ENCODE measurements at places on chromosomes 1 and 21. TPM values are rescaled to one million over a fixed set of nuclear protein-coding genes. Genes with fewer than 3 reads are reported as not detected.

Gene OR2L8
- total RNA-seq: not detected

Gene SIPA1L2
- total RNA-seq: 13.7 TPM

Gene GALNT2
- total RNA-seq: 57.0 TPM

Gene AIRE
- total RNA-seq: 0.17 TPM

Gene KTI12
- 13.0 TPM for total RNA-seq

Gene RPS6KC1
- total RNA-seq: 12.9 TPM

Gene MAB21L3
- total RNA-seq: 0.21 TPM

- DNase-seq: no peak
Measured at GRCh38 chr1:34858901-34859445, 576 bp downstream of the SMIM12 start.

GRCh38 chr1:234734869-234735268 is 124.9 kb upstream of the IRF2BP2 start:
- DNase-seq: no peak

GRCh38 chr1:35298464-35298863 is 30.0 kb downstream of the ZMYM4 start:
- no peak for DNase-seq

DNA sequence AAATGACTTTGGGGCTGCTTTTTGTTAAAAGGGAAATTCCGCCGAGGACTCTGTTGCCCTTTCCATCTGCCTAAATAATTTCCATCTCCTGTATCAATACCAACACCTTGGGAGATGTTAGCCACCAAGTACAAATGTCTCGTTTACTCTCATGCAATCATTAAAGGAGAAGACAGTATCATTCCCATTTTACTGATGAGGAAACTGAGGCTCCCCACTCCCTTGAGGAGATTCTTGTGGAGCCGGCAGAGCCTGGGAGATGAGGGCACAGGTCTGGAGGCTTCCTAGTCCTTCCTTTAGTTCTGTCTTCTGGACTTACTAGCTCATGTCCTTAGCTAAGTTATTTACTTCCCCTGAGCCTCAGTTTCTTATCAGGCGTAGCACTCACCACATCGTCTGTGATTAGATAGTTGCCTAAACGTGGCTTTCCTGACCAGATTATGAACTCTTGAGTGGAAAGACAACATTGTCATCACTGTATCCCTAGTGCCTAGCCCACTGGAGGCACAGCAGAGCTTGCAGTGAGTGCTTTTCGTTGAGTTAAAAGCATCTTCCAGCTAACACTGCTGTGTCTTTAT is 81.6 kb downstream of the ADSS2 start:
- no peak for DNase-seq

DNA sequence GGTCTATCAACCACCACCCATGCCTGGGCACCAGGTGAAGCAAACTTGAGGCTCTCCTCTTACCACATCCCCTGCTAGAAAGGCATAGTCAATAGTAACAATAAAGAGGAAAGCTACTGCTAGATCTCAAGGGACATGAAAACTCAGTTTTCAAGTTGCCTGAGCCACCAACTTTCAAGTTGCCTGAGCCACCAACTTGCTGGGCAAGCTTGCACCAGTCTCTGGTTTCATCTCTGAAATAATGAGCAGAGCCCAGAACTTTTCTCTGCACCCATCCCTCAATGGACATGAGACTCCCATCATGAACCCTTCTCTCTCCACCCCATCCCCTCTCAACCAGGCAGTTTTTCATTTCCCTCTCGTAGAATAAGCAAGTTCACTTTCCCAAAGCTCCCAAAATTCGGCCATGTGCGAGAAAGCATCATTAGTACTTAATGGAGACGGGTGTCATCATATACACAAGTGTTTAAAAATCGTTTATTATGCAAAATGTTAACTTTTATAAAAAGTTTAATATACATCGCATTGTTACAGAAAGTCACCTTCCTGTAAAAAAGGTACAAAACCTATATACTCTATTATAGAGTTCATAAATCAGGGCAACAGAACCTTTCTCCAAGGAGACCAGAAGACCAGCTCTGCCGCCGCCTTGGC is 1.7 kb downstream of the ID3 start:
- DNase-seq: no peak

GRCh38 chr21:29170944-29171343 is 40.5 kb downstream of the MAP3K7CL start:
- DNase-seq: no peak

DNA sequence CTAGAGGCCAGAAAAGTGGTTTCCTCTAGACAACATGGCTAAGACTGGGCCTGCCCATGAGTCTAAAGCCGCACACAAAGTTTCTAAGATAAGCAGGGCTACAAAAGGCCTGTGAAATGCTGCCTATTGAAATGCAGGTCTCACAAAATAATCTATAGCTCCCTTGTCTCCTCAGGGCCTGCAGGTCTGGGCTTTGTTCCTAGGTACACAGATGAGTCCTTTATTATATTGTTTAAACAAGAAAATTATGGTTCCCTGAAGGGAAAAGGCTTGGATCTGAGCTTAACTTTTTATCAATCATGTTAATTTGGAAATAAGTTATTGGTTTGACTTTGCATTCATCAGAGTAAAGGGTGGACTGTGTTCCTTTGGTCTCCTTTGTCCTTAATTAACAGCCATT is 413.4 kb upstream of the BEND5 start:
- DNase-seq: no peak

DNA sequence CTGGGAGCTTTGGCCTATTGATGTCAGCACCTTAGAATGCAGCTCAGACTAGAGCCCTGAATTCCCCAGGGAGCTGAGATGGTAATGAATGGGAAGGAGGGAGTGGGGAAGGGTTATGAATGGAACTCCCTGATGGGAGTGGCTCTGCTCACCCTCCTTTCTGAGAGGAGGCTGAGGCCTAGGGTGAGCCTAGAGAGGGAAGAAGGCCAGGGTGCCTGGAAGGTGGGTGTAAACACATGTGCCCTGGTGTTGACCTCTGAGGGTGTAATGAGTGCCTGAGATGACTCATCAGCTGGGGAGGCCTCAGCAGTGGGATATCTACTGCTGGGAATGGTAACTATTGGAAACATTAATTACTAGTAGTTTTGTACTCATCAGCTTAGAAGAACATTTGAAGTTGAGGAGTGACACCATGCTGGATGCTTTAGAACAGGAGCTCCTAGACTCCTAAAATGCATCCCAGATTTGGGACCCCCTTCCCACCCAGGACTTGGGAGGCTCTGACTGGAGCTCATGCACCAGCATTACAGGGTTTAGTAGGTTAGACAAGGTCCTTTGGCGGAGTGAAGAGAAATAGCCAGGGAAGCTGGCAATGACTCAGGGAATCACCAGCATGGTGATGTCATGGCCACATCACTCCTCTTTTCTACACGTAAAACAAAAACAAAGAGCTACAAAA is 16.0 kb upstream of the PIGV start:
- DNase-seq: peak; percentile 85

GRCh38 chr1:96980448-96980847 is 258.9 kb downstream of the PTBP2 start:
- no peak for DNase-seq

DNA sequence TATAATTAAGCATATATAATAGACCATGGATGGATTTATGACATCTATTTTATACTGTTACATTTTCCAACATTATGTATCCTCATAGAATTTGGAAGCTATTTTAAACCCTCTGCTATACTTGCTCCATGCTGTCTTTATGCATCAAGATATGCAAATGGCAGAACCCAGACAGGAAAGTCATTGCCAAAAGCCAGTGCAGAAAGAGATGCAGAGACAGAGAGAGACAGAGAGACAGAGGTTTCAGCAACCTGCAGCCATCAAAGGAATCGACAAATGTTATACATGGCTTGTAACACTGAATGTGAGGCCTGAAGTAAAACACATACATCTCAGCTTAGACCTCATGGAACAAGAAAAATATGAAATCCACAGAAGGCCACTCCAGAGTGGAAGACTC is 7.5 kb upstream of the PTPRC start:
- DNase-seq: no peak

DNA sequence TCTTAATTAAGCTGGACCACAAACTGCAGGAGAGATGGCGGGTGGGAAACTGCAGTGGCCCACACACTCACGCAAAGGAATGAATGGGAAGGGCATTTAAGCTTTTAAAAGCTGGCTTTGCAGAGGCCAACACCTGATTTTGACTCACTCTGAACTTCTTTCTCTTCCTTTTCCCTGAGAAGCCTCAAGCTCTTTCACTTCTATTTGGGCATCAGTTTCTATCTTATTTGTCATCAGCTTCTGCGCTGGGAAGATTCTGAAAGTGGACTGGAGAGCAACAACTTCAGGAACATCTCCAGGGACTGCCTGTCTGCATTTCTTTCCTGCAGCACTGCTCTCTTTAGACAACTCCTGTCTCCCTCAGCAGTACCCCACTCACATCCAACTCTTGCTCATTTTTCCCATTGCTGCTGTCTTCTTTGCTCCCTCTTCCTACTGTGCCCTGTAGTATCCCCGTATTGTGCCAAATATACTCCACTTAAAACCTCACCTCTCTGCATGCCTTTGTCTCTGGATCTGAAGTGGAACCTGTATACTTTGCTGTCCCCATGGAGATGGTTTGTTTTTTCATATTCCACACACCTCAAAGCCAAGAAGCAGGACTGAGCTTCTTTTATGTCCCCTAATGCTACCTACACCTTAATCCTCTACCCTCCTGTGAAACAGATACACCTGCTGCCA is 143.3 kb upstream of the JUN start:
- DNase-seq: no peak

DNA sequence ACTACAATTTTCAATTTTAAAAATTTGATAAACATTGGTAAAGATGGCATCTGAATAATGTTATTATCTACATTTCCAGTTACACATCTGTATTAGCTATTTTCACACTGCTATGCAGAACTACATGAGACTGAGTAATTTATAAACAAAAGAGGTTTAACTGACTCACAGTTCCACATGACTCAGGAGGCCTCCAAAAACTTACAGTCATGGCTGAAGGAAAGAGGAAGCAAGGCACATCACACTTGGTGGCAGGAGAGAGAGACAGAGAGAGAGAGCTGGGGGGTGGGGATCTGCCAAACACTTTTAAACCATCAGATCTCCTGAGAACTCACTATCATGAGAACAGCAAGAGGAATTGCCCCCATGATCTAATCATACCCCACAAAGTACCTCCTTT is 850.0 kb downstream of the LTN1 start:
- peak; percentile 32 for DNase-seq

- DNase-seq: no peak
Measured at GRCh38 chr1:151106894-151107293, 36.3 kb downstream of the GABPB2 start.

DNA sequence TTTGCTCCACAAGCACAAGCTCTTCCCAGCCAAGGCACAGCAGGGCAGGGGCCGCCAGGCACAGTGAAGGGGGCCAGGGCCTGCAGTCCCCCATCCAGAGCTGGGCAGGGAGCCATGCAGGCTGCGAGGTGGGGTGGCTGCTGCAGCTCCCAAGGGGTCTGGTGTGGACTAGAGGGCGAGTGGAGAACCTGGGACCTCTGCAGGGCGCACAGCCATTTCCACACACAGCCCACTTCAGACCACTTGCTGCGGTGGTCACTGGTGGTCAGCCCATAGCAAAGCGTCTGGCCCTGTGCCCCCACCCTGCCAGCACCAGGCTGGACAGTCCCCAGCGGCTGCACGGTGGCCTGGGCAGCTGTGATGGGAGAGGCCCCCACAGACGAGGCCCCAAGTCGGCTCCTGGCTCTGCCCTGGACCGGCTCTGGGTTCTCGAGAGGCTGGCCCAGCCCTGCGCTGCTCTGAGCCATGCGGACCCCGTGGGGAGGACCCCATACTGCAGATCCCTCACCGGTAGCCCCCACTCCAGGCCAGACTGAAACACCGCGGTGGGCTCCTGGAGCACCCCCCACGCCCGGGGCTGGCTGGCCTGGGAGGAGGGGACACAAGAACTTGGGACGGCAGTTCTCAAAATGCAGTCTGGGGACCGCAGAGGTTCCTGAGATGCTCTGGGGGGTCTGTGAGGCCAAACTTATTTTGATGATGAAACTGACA is 47.1 kb upstream of the COL6A2 start:
- no peak for DNase-seq

DNA sequence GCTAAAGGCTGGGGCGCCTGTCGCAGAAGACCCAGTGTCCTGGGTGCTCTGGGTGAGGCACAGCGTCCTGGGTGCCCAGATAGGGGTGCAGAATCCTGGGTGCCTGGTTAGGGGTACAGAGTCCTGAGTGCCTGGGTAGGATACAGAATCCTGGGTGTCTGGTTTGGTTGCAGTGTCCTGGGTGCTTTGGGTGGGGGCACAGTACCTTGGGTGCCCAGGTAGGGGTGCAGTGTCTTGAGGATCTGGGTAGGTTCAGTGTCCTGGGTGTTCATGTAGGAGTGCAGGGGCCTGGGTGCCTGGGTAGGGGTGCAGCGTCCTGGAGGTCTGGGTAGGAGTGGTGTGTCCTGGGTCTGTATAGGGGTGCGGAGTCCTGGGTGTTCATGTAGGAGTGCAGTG is 178.7 kb downstream of the CAMTA1 start:
- DNase-seq: no peak

- DNase-seq: no peak
Measured at GRCh38 chr1:180923887-180924286, 11.2 kb downstream of the KIAA1614 start.

GRCh38 chr1:170316270-170316669 is 170.5 kb downstream of the NTMT2 start:
- no peak for DNase-seq

DNA sequence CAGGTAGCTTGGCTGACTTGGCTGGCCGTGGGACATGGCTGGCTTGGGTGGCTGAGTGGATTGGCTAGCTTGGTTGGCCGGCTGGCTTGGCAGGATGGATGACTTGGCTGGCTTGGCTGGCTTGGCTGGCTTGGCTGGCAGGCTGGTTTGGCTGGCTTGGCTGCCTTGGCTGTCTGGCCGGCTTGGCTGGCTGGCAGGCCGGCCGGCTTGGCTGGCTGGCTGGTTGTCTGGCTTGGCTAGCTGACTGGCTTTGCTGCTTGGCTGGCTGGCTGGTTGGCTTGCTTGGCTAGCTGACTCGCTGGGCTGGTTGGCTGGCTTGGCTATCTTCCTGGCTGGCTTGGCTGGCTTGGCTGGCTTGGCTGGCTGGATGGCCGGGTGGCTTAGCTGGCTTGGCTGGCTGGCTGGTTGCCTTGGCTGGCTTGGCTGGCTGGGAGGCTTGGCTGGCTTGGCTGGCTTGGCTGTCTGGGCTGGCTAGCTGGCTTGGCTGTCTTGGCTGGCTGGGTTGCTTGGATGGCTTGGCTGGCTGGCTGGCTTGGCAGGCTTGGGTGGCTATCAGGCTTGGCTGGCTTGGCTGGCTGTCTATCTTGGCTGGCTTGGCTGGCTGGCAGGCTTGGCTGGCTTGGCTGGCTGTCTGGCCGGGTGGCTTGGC is 129.7 kb upstream of the FAM72C start:
- no peak for DNase-seq
